ENCODE measurements at places on chromosomes 6 and 20. TPM values are rescaled to one million over a fixed set of nuclear protein-coding genes. Genes with fewer than 3 reads are reported as not detected.

The TCF15 gene
- 0.44 TPM for total RNA-seq

GRCh38 chr20:3189561-3190131 is 14.8 kb downstream of the DDRGK1 start:
- H3K4me3 ChIP-seq: no peak overlapping the region
- H3K36me3 ChIP-seq: no peaks in the 10 kb centered on the region
- no peaks in the 10 kb centered on the region for H3K27me3 ChIP-seq
- H3K27ac ChIP-seq: no peak overlapping the region
- H3K4me1 ChIP-seq: no peaks in the 10 kb centered on the region

The TTBK1 gene
- not detected for total RNA-seq

DNA sequence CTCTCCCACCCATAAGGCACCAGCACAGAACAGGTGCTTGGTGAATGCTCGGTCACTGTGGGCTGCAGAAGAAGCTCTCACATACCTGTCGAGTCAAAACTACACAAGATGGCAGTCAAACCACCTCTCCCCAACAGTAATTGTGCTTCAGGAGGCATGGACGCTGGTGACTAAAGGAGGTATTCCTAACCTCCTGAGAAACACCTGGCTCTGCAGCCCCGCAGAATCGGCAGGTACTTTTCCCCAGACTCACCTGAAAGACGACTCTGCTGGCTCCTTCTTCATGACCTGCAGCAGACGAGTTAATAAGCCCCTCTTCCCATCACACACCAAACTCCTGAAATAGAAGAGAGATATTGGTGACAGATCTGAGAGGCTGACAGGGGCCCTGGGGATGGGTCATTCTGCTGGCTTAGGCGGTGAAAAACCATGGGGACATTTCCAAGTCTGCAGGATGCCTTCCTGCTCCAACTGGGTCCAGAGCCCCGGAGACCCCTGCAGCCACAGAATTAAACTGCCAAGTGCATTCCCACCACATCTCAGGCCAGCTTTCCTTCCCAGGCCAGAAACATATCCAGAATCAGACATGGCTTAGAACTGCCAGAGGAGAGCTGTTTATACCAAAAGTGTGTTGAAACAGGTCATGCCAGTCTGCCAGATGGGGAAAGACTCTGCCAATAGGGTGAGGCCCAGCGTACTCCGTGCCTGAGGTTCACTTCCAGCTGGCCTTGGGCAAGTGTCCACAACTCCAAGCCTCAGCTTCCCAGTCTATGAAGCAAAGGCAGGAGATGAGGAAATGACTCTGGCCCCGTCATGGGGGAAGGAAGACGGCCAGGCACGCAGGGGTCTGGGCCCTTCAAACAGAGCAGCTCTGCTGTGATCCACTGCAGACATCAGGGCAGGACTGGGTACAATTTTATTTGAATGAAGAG is 53.0 kb downstream of the MYH7B start:
- H3K4me3 ChIP-seq: no peak overlapping the region
- DNase-seq: peak; percentile 48
- no peaks in the 10 kb centered on the region for H3K4me1 ChIP-seq
- H3K36me3 ChIP-seq: peaks cover 20% of the 10 kb centered on the region
- peak overlapping the region; percentile 36 for H3K27ac ChIP-seq

GRCh38 chr20:44409132-44409600 is 53.7 kb downstream of the HNF4A start:
- H3K4me3 ChIP-seq: no peak overlapping the region
- no peak for DNase-seq
- H3K36me3 ChIP-seq: no peaks in the 10 kb centered on the region
- no peaks in the 10 kb centered on the region for H3K4me1 ChIP-seq
- H3K27ac ChIP-seq: no peak overlapping the region

DNA sequence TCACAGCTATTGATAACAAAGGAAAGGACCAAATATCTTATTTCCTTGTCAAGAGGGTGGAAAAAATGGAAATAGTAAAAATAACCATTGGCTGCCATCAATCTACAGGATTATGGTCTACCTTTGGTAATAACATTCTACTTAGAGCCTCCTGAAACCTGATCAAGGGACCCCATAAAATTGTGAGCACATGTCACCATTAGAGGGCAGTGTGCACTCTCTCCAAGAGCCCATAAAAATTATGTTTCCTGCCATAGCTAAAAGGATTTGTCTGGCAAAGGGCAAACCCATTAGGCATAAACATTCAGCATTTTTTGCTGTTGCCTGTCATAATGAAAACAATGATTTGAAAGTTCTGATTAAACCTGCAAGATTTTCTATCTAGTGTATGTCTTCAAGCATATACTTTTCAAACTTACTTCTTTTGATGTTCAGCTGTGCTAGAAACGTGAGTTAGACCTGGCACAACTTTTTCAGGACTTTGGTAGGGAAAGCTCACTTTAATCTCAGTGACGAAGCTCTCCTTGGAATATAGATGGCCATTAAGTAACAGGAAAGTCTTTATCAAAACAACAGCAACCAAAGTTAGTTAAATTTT is 120.7 kb upstream of the ZFP64 start:
- no peaks in the 10 kb centered on the region for H3K27me3 ChIP-seq
- H3K27ac ChIP-seq: no peak overlapping the region
- H3K4me1 ChIP-seq: no peaks in the 10 kb centered on the region
- DNase-seq: no peak
- H3K36me3 ChIP-seq: no peaks in the 10 kb centered on the region

GRCh38 chr6:87832025-87832825 is 130.2 kb upstream of the AKIRIN2 start:
- peak overlapping the region; percentile 63 for H3K4me3 ChIP-seq
- peak overlapping the region; percentile 74 for H3K27ac ChIP-seq
- no peaks in the 10 kb centered on the region for H3K27me3 ChIP-seq

The OR12D3 gene
- total RNA-seq: not detected

The ATP6V1G2 gene
- 1.6 TPM for total RNA-seq

The PTPRT gene
- 0.32 TPM for total RNA-seq

The OOEP gene
- not detected for total RNA-seq

- no peak overlapping the region for H3K27ac ChIP-seq
- no peak for DNase-seq
- no peaks in the 10 kb centered on the region for H3K4me1 ChIP-seq
- no peaks in the 10 kb centered on the region for H3K36me3 ChIP-seq
- H3K4me3 ChIP-seq: no peak overlapping the region
Observed at GRCh38 chr20:11409561-11409960, 508.1 kb upstream of the BTBD3 start.

The C2 gene
- total RNA-seq: 10.2 TPM

- H3K27me3 ChIP-seq: no peaks in the 10 kb centered on the region
- H3K4me3 ChIP-seq: no peak overlapping the region
- no peak for DNase-seq
- no peak overlapping the region for H3K27ac ChIP-seq
- H3K4me1 ChIP-seq: no peaks in the 10 kb centered on the region
Observed at GRCh38 chr6:10390495-10391298, 24.2 kb downstream of the TFAP2A start.

The TREML2 gene
- 0.15 TPM for total RNA-seq

DNA sequence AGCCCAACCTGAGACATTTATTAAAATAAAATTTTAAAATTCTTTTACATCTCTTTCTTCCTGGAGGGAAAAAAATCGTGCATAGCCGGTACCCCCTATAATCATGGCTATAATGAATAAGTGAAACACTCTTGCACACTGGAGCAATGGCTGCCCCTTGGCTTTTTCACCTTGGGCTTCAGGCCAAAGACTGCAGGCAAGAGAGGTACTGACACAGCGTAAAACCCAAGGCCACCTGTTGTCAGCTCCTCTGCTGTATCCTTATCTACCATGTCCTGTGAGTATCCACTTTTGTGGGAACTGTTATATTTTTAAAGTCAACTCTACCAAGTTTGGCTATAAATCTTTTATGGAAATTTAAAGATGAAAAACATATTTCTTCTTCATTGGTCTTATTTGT is 23.0 kb upstream of the LY86 start:
- no peaks in the 10 kb centered on the region for H3K4me1 ChIP-seq
- no peak overlapping the region for H3K4me3 ChIP-seq
- no peaks in the 10 kb centered on the region for H3K27me3 ChIP-seq
- H3K27ac ChIP-seq: no peak overlapping the region
- DNase-seq: no peak

- peak overlapping the region; percentile 54 for H3K27ac ChIP-seq
- no peak overlapping the region for H3K4me3 ChIP-seq
- no peaks in the 10 kb centered on the region for H3K4me1 ChIP-seq
- peak; percentile 23 for DNase-seq
- H3K27me3 ChIP-seq: no peaks in the 10 kb centered on the region
Observed at GRCh38 chr6:55868771-55869479, 6.5 kb downstream of the BMP5 start.

DNA sequence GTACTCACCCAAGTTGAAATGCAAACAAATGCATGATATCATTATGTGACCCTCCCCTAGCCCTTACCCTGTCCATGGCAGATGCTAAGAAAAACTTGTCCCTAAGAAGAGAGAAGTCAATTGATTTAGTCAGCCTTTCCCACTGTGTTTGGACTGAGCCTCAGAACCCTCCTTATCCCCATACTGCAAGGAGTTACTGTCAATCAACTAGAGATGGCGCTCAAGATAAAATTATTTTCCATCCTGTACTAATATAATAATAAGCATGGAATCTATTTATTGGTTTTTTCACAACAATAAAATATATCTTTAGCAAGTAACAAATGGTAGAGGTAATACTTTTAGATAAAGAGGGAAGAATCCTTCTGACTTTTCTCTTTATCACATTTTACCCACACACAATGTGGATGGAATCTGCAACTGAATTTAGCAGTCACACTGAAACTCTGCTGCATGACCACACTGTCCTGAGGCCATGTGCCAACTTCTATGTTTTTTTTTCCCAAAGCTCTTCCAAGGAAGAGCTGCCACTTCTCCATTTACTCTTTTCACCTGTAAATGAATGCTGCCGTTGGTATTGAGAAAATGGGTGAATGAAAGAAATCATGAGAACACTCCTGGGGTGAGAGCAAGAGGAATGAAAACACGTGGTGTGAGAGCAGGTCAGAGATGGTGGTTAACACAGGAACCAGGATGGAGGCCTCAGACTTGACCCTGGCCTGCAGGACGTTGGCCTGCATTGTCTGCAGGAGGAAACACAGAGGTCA is 10.5 kb downstream of the NT5E start:
- no peaks in the 10 kb centered on the region for H3K36me3 ChIP-seq
- peaks cover 16% of the 10 kb centered on the region for H3K4me1 ChIP-seq
- H3K27ac ChIP-seq: peak overlapping the region; percentile 56
- no peak for DNase-seq
- H3K27me3 ChIP-seq: no peaks in the 10 kb centered on the region

The SUMO4 gene
- total RNA-seq: 7.8 TPM

The LY86 gene
- 3.3 TPM for total RNA-seq

- H3K27ac ChIP-seq: no peak overlapping the region
- H3K36me3 ChIP-seq: no peaks in the 10 kb centered on the region
- H3K27me3 ChIP-seq: no peaks in the 10 kb centered on the region
- no peaks in the 10 kb centered on the region for H3K4me1 ChIP-seq
Observed at GRCh38 chr6:134936476-134936875, 13.4 kb downstream of the ALDH8A1 start.

The SPEF1 gene
- total RNA-seq: not detected

DNA sequence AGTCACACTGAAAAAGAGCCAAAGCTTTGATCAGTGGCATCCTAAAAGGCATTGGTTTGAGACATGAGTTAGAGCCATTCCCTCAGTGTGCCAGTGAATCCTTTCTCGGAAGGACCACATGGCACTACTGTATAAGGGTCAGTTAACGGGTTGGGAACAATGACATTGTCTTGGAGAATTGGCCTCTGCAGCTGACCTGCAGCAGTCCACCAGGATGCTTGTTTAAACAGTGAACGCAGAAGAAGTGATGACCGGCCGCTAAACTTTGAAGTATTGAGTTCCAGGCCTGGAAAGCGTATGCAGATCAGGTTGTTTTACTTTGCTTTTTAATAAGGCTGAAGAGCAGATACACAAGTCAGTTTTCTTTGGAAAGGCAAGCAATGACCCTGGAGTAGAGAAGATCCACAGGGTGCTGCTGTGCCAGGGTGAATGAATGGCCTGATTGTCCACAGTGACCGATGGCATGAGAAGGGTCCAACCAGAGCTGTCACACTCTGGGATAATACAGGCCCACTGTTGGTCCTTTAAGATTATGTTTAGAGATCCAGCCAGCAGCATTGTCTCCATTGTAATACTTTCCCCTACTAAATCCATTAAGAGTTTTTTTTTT is 57.8 kb downstream of the GMPR start:
- H3K27ac ChIP-seq: no peak overlapping the region
- no peaks in the 10 kb centered on the region for H3K36me3 ChIP-seq
- H3K27me3 ChIP-seq: no peaks in the 10 kb centered on the region
- no peak for DNase-seq

DNA sequence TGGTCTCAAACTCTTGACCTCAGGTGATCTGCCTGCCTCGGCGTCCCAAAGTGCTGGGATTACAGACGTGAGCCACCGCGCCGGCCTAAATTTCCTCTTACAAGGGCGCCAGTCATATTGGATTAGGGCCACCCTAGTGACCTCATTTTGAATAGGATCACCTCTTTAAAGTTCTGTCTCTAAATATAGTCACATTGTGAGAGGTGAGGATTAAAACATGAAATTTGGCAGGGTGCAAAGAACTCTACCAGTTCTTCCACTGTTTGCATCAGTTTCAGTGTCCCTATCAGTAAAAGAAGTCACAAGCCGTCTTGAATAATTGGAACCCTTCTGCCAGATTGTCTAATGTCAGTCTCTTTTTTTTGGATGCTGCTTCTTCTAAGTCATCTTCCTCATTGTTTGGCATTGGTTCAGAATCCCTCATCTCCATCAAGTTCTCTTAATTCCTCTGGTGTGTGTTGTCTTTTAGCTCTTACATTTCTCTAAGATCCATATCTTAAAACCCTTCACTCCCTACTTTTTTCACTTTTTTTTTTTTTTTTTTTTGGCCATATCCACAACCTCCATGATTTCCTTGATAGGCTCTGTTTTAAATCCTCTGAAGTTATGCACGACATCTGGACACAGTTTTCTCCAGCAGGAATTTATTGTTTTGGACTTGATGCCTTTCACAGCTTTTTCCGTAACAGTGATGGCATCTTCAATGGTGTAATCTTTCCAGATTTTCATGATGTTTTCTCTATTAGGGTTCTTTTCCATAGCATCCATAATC is 56.8 kb downstream of the NCOA3 start:
- no peak for DNase-seq
- H3K27ac ChIP-seq: no peak overlapping the region
- H3K4me3 ChIP-seq: no peak overlapping the region
- no peaks in the 10 kb centered on the region for H3K36me3 ChIP-seq
- no peaks in the 10 kb centered on the region for H3K27me3 ChIP-seq

DNA sequence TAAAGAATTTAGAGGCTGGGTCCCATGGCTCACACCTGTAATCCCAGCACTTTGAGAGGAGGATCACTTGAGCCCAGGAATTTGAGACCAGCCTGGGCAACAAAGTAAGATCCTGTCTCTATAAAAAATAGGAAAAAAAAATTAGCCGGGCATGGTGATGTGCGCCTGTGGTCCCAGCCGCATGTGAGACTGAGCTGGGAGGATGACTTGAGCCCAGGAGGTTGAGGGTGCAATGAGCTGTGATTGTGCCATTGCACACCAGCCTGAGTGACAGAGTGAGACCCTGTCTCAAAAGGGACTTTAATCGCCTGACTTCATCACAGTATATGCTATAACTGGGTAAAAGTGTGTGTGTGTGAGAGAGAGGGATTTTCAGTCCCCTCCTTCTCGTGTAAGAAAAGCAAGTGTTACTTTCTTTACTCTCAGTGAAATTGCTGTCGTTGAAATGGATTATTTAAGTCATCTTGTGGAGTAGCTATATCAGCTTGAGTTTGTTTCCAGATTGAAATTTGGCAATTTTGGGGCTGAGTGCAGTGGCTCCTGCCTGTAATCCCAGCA is 7.5 kb downstream of the NCOA3 start:
- H3K4me1 ChIP-seq: no peaks in the 10 kb centered on the region
- no peak overlapping the region for H3K27ac ChIP-seq
- no peaks in the 10 kb centered on the region for H3K27me3 ChIP-seq
- no peak overlapping the region for H3K4me3 ChIP-seq
- DNase-seq: no peak
- H3K36me3 ChIP-seq: no peaks in the 10 kb centered on the region

Measured in breast epithelium (tissue), 4 donors.